ENCODE measurements at places on chromosomes 7 and 10. TPM values are rescaled to one million over a fixed set of nuclear protein-coding genes. Genes with fewer than 3 reads are reported as not detected.

DNA sequence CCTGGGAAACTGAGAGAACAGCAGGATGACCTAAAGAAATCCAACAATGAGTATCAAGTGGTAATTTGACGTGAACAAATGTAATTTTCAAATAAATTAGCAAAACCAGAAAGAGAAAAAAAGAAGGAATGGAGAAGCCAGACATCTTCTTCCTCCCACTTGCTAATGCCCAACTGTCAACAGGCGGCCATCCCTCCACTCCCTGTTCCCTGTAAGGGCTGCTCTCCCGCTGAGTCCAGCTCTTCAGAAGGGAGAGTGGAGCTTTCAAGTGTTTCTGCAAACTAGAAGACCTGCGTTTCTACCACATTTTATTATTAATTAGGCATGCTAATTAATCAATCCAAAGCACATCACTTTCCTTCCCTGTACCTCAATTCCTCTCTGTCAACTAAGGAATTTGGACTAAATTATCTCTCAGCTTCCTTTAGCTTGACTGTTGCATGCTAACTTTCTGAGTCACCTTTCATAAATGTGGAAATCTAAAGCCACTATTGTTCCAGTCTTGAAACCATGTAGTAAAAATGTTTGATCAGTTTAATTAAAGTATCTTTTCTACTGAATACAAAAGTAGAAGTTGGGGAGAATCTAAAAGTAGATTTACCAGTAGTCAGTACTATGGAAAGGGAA is 48.4 kb upstream of the CUL1 start:
- no peak for DNase-seq

- no peak for DNase-seq
These were observed 357.0 kb downstream of the RNLS start for GRCh38 chr10:88226071-88226659.

DNA sequence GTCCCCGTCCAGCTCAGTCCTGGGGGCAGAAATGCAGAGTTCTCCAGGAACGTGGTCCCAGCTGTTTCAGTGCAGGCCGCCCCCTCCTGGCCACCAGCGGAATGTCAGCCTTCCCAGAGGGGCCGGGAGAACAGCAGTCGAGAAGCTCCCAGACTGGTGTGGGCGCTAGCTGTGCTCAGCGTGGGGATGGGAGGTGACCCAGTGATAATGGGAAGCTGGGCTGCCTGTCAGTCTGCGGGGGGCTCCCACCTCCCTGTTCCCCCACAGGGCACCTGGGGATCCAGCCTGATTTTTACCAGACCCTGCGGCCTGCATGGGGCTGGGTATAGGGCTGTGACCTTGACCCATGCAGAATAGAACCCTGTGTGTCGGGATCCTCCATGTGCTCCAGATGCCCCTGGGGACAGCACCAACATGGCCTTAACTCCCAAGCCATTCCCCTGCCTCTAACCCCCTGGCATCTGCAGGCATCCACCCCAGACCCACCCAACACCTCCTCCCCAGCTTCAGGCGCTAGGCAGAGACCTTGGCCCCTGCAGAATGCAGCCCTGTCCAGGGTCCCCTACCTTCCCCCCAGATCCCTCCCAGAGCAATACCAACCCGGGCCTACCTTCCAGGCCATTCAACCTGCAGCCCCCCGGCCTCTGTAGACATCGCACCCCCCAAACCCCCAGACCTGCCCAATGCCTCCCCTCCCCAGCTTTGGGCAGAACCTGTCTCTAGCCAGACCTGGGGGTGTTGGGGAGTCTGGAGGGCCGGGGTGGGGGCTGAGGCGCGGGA is 880 bp upstream of the ELN start:
- DNase-seq = peak; percentile 84

GRCh38 chr7:38822549-38822948 is 86.4 kb downstream of the VPS41 start:
- DNase-seq = no peak

DNA sequence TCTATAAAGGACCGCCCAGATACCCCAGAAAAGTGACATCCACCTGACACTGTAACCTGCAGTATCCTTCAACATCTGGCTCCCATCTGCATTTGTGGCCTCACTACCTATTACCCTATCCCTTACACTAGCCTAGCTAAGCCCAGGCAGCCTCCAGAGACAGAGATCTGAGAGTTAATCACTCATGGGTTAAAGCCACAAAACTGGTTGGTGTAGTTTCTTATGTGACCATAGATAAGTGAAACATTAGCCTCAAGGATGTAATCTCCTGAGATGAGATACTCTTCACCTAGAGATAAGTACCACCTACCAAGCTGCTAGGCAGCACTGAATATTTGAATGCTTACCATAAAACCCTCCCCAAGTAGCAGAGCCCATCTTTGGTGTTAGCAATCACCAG is 35.4 kb downstream of the CTTNBP2 start:
- DNase-seq = no peak

NEUROG3 gene
- not detected for total RNA-seq

All from dorsolateral prefrontal cortex (tissue), 122 donors.